ENCODE measurements at places on chromosomes 11 and 22.

- DNase-seq: no peak
Observed at GRCh38 chr11:824292-824880, 3.3 kb upstream of the CRACR2B start.

DNA sequence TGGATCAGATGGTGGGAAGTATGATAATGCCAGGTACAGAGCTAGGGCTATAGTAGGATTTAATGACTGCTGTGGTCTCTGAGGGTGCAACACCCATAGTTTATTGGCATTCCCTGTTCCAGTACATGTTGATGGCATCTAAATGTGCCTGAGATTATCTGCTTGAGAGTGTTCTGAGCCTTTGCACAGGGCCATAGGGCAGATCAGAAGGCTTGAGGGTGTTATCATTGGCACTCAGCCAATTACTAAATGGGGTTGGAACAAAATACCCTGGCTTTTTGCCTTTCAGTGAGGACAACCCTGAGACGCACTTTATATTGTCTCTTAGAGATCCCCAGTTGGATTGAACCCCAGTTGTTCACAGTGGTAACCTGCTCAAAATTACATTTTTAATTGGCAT lies 6.7 kb downstream of the SLC5A12 start:
- no peak for DNase-seq

- DNase-seq: no peak
Observed at GRCh38 chr11:69445131-69445470, 36.4 kb upstream of the LINC01488 start.

DNA sequence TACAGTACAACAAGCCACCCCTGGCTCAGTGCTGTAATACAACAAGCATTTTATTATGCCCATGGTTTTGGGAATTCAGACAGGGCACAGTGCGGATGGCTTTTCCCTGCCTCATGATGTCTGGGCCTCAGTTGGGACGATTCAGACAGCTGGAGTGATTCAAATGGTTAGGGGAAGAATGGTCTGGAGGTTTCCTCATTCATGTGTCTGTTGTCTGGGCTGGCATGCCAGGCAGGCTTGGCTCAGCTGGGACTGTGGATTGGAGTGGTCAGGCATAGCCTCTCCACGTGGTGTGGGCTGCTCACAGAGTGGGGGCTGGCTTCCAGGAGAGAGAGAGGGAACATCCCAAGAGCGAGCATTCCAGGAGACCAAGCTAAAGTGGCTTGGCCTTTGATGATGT lies 164.4 kb downstream of the C11orf91 start:
- no peak for DNase-seq

- no peak for DNase-seq
Observed at GRCh38 chr22:34306361-34306760, 386.1 kb upstream of the LARGE1 start.

DNA sequence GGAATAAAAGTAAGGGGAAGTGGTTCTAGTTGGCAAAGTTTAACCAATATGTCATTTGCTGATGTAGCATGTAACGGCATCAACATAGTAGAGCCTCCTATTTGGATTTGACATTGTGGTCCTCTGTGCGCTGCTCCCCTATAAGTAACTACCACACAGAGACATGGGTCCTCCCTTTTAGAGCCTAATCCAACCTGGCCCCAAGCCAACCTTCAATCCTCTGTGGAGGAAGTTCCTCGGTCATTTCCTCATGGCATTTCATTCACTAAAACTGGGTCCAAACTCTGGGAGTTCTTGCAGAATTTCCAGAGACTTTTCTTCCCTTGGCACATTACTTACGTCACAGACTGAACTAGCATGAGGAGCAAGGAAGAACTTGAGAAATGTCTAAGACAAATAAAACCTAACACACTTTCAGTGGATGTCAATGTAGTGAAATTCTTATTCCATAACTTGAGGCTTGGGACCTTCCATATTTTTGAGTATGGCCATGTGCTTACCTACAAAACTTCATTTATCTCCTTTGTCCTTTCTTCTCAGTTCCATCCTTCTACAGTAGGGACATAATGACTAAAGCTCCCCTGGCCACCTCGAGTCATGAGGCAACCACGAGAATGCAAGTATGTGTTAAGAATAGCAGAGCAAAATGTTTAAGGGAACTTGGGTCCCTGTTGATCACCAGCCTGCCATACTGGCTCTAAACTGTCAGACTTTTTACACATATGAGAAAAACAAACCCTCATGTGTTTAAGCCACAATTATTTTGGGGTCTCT lies 34.7 kb downstream of the MMP20 start:
- no peak for DNase-seq

DNA sequence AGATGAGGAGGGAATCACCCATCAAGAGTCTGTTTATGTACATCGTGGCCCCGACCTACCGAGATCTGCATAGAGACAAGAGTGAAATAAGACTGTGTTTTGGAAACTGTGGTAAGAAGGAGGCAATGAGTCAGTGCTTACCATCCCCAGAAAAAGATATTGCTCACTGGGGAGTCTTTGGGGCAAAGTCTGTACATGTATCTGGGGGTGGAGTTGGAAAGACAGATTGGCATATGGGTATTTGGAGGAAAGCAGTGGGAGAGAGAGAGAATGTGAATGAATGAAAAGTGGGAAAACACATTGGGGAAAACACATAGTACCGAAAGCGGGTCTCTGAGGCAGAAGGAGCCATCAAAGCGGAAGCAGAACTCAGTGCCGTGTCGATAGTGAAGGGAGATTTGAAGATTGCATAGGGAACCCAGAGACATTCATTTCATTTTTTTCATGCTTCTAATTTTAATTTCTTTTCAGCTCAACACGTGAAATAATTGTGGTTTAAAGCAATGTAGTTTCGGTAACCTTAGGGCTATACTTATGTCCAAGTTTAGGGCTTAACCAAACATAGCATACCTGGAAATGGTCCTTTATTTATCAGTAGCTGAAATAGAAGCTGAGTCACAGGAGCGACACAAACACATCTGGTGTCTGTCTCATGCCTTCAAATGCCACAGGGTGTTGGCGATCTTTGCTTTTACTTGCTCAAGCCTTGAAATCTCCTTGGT lies 98.6 kb upstream of the CD44 start:
- DNase-seq: peak; percentile 42

- DNase-seq: no peak
Observed at GRCh38 chr11:82494988-82495432, 238.7 kb downstream of the FAM181B start.

- DNase-seq: no peak
Observed at GRCh38 chr11:126488591-126489370, 133.3 kb downstream of the ST3GAL4 start.

DNA sequence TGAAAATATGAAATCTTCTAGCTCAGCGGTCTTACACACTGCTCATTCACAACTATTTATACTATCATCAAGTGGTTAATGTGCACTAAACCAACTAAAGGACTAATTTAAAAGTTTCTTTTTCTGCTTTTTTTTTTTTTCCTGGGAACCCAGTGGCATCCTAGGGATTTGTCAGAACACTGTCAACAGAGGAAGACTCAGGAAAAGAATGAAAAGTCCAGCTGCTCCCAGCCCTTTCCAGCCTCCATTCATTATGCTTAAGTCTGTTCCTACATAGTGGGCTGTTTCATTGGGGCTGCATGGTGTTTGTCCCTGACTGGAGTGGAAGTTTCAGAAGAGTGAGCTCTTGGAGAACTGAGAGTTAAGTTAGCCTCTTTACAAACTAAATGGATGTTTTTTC lies 391.1 kb downstream of the AASDHPPT start:
- DNase-seq: no peak

DNA sequence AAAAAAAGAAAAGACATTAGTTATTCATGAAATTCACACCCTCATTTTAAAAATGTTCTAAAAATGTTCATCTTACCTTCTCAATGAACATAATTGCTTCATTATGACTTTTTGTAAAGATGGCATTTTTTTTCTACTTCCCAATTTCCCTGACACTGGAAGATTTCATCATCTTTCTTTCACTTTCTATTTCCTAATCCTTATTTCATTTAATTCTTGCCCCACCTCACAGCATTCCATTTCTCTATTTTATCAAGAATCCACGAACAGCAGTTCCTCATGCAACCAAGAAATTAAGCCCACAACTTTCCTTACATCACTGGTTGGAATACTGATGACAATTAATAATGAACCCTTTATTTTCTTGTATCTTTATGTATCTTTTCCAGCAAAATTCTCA lies 1.9 kb downstream of the PATL1 start:
- no peak for DNase-seq

- DNase-seq: no peak
Observed at GRCh38 chr11:15170698-15171097, 56.0 kb downstream of the INSC start.

DNA sequence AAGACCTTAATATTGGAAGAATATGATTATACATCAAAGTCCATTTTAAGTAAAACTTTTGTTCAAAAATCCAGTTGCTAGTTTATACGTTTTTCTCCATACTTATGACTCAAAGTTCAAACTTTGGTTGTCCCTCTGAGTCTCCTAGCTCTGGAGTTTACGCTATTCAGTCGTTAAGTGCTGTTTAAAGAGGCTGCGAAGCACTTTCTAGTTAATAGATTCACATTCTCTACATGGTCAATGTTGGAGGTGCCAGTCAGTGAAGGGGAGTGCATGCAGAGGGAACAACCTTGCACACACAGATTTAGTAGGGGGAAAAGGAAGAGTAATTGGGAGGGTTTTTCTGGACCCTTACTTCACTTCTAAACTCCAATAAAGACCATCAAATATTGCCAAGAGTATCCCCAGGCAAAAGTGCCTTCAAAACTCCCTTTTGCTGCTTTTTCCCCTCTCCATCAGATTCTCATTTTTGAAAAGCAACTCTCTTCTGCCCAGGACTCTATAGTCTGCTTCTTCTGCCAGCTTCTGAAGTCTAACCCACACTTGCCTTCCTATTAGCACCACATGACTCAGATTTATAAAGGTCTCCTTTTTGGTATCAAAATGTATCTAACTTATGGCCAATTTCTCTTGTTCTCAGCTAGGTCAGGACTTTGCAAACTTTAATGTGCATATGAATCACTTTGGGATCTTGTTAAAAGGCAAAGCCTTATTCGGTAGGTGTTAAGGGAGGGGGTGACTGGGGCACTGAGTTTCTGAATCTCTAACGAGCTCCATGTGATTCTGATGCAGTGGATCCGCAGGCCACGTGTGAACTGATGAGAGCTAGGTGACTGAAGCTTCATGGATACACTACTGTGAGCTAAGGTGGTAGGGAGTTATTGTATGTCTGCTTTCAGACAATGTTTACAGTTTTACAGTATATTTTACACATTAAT lies 96.2 kb upstream of the MTMR2 start:
- no peak for DNase-seq

- no peak for DNase-seq
Observed at GRCh38 chr11:34161361-34161760, 55.9 kb downstream of the NAT10 start.

- DNase-seq: no peak
Observed at GRCh38 chr11:63919267-63920125, 2.5 kb upstream of the RCOR2 start.

- peak; percentile 39 for DNase-seq
Observed at GRCh38 chr11:83194281-83195142, 1.0 kb downstream of the ANKRD42 start.

DNA sequence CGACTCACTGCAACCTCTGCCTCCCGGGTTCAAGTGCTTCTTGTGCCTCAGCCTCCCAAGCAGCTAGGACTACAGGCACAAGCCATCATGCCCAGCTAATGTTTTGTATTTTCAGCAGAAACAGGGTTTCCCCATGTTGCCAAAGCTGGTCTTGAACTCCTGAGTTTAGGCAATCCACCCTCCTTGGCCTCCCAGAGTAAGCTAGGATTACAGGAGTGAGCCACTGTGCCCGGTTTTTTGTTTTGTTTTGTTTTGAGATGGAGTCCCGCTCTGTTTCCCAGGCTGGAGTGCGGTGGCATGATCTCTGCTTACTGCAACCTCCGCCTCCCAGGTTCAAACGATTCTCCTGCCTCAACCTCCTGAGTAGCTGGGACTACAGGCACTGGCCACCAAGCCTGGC lies 41.0 kb downstream of the CELF1 start:
- no peak for DNase-seq

GRCh38 chr11:528815-529727 lies 6.3 kb downstream of the HRAS start:
- DNase-seq: no peak

GRCh38 chr11:134736251-134736947 lies 324.4 kb upstream of the B3GAT1 start:
- DNase-seq: no peak

DNA sequence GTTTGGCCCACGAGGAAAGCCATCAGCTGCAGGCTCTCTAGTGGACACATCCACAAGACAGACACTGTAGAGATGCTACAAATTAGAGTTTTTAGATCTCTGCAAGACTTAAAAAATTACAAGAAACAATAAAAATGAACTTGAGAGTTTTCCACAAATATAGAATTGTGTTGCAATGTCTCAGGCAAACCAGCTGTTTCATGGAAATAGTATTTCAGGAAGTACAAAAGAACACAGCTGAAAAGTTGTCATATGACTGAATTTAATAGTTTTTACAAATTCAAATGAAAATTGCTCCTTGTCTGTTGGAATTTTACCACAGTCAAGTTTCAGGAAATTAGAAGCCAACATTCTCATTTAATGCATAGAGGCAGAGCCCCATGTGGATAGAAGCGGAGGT lies 184.5 kb upstream of the PITPNB start:
- DNase-seq: no peak

DNA sequence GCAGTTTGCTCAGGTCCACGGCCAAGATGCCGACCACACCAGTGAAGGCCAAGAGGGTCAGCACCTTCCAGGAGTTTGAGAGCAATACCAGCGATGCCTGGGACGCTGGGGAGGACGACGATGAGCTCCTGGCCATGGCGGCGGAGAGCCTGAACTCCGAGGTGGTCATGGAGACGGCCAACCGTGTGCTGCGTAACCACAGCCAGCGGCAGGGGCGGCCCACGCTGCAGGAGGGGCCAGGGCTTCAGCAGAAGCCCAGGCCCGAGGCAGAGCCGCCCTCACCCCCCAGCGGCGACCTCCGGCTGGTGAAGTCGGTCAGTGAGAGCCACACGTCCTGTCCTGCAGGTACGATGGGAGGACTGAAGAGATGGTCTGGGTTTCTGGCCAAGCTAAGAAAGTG lies 31.0 kb downstream of the TBC1D22A start:
- DNase-seq: no peak

Measured in activated T-cell treated with anti-CD3 and anti-CD28 coated beads for 1 hour (primary cell).